ENCODE measurements at places on chromosomes 12 and 14.

DNA sequence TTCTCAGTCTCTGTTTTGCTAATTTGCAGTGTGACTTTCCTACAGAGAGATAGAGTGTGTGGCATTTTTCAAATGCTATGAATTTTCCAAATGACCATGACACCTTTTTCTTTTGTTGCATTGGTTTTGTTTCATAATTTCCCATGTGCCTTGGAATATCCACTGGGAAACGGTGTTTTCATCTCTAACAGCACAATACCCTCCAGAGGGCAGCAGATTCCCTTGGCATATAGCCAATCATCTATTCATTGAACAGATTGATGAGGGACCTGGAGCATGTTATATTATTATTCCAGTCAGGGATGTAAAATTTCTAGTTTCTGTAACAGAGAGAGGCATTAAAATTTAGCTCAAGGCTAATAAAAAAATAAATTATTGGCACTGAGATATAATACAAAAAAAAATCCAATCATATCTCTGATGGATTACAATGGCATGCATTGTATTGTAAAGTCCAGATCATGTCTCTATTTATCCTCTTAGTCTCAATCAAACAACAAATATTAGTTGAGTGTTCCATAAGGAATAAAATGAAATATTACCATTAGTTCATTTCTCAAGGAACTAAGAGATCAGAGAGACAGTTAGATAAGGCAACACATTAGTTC lies 29.6 kb upstream of the NTN4 start:
- no peak for DNase-seq

- DNase-seq, result no peak
Observed at GRCh38 chr12:76075448-76075847, 9.0 kb downstream of the NAP1L1 start.

GRCh38 chr14:52891800-52892199 lies 59.0 kb downstream of the FERMT2 start:
- DNase-seq, result no peak

DNA sequence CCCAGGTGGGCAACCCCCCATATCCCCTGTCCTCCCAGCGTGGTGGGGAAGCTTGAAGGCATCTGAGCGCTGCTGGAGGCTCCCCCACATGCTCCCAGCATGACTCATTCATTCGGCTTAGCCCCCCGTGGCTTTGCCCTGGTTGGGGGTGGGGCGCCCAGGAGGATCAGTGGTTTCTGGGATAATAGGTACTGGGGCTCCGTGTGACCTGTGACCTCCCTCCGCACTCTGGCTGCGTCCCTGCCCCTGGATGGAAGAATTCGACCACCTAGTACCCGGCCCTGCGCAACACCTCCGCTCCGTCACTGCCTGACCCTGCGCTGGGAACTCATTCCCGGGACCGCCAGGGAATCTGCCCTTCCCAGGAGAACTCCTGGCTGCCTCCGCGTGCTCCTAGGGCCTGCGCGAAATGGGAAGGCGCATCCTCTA lies 120.1 kb downstream of the AACS start:
- DNase-seq, result no peak

GRCh38 chr12:75099210-75099609 lies 110.4 kb downstream of the KCNC2 start:
- no peak for DNase-seq

DNA sequence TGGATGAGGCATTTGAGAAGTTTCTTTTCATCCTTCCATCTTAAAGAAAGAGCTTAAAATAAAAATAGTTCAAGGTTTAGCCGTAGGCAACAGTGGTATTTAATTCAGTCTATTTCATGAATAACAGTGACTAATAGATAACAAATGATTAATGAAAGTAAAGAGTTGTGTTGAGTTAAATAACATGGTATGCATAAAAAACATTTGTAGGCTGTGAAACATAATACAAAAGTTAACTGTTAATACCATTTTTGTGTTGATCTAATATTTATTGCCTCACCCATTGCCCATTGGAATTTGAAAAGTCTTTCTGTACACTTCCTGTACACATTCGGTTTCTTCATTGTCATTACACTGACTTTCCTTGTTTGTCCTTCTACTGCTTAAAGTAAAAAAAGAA lies 108.6 kb upstream of the PDE3A start:
- no peak for DNase-seq

DNA sequence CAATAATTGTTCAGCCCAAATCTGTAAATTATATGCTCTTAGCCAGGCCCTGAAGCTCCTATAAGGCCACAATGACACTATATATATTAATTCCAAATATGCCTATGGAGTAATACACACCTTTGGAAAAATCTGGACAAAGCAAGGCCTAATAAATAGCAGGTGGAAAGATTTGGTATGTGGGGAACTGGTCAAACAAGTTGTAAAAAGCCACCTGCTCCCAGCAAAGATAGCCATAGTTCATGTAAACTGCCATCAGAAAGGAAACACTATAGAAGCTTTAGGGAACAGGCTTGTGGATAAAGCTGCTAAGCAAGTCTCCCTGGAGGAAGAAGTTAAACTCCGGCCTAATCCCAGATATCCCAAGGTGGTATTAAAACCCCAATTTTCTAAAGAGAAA lies 29.7 kb downstream of the PRMT8 start:
- no peak for DNase-seq

DNA sequence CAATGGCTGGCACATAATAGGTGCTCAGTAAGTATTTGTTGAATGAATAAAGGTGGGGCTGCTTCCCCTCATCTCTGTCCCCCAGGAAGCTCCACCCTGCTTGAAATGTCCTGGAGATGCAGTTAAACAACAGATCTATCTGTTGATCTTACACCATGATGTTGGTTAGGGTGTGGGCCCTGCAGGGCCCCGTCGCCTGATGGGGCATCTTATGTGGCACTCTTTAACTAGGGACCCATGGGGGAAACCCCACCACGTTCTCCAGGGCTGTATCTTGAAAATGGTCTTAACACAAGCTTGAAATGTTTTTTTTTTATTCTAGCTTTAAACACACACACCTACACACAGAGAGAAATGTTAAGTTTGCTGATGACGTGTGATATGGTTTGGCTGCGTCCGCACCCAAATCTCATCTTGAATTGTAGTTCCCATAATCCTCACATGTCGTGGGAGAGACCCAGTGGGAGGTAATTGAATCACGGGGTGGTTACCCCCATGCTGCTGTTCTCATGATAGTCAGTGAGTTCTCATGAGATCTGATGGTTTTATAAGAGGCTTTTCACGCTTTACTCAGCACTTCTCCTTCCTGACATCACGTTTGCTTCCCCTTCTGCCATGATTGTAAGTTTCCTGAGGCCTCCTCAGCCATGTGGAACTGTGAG lies 741.7 kb downstream of the VRK1 start:
- no peak for DNase-seq

GRCh38 chr14:60760644-60761364 lies 26.2 kb downstream of the MNAT1 start:
- DNase-seq, result no peak

GRCh38 chr14:93299866-93300265 lies 33.0 kb downstream of the BTBD7 start:
- no peak for DNase-seq

- no peak for DNase-seq
Observed at GRCh38 chr14:83441801-83442200, 1908.1 kb upstream of the SEL1L start.

GRCh38 chr12:4244868-4245267 lies 28.7 kb upstream of the CCND2 start:
- no peak for DNase-seq
